NCI-H1092 (cell line): ENCODE measurements at places on chromosomes 7 and 10.
A peak's percentile ranks its signal among the peaks of the same experiment; 100 is the strongest.

DNA sequence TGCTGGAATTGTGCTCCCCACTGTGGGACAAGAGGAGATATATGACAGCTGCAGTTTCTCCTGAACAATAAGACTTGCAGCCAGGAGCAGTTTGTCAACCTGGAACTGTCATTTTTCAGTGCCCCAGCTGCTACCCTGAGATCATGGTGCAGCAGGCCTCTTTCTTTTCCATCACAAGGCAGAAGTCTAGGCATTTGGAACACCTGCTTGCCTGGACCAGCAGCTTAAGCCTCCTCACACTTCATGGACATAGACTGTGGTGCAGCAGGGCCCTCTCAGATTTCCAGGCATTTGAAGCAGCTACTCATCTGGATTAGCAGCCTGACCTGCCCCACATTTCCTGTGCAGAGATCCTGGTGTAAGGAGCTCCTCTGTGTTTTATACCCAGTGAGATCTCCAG lies 450.7 kb upstream of the TEX47 start:
- DNase-seq = no peak

GRCh38 chr10:43126759-43127424 lies 11.4 kb upstream of the CSGALNACT2 start:
- no peak for DNase-seq

DNA sequence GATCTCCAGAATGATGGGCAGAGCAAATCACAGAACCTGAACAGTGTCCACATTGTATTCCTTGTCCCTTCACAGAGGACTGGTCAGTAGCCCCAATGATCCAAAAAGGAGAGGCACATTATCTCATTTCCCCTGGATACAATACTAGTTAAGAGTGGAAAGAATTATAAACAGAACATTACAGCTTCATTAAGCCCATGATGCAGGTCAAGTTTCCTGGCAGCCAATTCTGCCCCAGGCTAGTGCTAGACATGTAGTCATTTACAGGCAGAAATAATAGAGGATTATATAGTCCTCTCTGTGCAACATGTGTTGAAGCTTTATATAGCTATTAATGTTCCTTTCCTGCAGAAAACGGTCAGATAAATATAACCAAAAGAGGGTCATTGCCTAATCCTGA lies 124.3 kb upstream of the WNT16 start:
- DNase-seq = no peak

- no peak for DNase-seq
These were observed 55.7 kb downstream of the YKT6 start for GRCh38 chr7:44256459-44256858.

GRCh38 chr7:40799493-40800403 lies 664.9 kb downstream of the SUGCT start:
- no peak for DNase-seq

DNA sequence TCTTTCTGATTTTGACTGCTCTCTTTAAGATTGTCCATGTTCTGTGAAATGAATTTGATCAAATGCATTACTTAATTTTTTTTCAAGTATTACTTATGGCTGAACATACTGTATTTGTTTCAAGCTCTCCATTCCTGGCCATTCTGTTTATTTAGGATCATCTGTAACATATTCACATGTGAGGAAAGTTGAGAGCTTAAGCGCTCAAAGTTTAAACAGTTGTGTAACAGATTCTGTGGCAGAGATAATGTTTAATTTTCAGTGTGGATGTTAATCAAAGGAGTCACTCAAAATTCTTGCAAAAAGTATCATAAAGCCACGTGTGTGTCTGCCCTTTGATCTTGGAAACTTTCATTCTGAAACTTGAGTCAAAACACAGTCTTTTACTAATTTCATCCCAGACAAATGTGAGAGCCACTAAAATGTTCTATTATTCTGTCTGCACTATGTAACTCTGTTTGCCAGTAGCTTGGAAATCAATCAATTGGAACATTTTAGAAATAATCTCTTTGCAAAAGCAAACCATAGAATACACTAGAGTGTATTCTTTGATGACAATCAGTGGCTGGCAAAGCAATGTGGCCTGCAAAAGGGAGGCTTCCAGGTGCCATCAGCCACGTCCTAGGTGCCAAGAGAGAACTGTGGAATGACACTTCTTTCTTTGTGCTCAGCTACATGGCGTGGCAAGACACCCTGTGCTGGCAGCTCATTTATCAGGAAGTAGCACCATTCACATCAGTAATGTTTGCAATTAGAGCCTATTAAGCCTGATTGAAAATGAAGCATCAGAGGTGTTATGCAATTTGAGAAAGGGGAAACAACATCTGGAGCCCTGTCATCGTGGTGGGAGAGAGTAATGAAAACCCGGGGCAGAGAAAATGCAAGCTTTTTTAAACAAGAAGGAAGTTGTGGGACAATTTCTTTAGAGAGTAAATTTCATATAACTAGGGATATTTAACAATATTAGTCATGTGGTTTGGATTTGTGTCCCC lies 40.9 kb downstream of the ARL5B start:
- no peak for DNase-seq

- no peak for DNase-seq
These were observed 79.1 kb downstream of the NEURL1 start for GRCh38 chr10:103572347-103573204.

DNA sequence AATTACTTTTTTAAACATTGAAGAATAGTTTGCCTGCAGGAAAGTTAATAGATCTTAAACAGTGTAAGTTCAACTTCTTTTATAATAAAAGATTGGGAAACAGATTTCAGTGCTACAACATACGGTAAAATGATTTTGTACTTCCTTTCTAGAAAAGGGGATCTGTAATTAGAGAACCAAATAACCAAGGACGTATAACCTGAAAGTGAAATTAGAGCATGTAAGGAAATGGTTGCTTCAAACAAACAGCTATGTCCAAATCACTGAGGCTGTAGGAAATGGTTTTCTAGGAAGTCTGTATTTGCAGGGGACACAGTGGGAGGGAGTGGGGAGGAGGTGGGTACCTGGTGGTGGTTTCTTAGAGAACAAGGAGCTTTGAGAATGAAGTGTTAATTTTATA lies 57.9 kb upstream of the EXOC6 start:
- DNase-seq = no peak

- DNase-seq = no peak
These were observed 54.1 kb downstream of the KCNMA1 start for GRCh38 chr10:77583527-77583926.

DNA sequence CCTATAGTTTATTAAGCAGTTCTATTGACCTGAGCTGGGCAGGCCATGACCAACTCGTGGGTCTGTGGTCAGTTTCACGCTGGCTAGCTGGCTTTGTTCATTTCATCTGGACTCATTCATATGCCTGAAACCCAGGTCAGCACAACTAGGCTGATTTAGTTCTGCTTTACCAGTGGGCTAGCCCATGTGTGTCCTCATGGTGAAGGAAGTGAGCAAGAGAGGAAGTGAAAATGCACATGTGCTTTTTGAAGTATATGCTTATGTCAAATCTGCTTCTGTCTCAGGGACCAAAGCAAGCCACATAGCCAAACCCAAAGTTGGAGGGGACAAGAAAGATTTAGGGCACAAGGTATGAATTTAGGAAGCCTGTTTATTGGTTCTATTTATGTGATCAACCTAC lies 154.5 kb downstream of the RNF133 start:
- no peak for DNase-seq

DNA sequence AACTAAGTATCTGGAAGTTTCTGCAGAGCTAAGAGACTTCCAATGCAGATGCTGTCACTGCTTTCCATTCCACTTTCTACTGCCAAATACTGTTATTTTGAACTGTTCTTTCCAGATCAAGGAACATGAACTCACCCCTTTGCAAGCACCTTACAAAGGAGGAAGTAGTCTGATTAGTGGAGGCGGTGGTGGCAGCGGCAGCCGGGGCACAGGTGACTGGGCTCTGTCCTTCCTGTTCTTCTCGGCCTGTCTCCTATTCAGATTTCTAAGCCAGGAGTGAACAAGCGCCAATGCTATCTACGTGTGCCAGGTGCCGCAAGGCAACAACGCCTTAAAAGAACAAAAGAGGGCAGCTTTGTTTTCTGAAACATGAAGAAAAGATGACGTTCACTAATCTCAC lies 44.9 kb downstream of the BEND7 start:
- no peak for DNase-seq

GRCh38 chr7:55533050-55533728 lies 39.1 kb downstream of the VOPP1 start:
- no peak for DNase-seq

DNA sequence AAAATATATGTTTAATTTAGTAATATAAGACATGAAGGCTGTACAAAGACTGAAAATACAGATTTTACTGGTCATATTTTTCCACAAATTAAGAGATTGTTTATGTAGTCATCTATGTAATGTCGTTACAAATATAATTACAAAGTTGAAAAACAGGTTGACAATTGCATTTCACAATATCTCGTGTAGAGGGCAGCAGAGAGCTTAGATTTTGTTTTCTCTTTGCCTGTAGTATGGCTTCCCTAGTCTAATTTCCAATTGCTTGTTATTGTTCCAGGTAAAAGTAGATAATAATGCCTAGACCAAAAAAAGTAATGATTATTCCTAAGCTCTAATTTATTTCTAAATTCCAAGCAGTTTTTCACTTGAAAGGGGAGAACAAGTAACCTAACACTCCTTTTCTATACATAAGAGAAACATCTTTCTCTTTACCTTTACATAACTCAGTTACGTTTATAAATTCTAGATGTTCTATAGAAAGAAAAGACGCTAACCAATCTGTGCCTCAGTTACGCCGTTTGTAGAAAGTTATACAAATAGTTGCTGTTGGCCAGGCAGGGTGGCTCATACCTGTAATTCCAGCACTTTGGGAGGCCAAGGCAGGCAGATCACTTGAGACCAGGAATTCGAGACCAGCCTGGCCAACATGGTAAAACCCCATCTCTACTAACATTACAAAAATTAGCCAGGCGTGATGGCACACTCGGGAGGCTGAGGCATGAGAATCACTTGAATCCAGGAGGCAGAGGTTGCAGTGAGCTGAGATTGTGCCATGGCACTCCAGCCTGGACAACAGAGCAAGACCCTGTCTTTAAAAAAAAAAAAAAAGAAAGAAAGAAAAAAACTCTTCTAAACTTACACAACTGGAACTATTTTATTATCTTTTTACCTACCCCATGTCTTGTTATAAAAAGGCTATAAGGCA lies 30.0 kb downstream of the NET1 start:
- DNase-seq = peak; percentile 19

DNA sequence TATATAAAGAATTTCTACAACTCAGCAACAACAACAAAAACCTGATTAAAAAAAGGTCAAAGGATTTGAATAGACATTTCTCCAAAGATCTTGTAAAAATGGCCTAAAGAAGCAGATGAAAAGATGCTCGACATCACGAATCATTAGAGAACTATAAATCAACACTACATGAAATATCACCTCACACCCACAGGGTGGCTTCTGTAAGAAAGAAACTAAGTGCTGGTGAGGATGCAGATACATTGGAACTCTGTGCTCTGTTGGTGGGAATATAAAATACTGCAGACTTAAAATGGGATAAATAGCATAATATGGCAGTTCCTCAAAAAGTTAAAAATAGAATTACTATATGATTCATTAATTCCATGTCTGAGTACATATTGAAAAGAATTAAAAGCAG lies 38.3 kb upstream of the CDCA7L start:
- DNase-seq = no peak

DNA sequence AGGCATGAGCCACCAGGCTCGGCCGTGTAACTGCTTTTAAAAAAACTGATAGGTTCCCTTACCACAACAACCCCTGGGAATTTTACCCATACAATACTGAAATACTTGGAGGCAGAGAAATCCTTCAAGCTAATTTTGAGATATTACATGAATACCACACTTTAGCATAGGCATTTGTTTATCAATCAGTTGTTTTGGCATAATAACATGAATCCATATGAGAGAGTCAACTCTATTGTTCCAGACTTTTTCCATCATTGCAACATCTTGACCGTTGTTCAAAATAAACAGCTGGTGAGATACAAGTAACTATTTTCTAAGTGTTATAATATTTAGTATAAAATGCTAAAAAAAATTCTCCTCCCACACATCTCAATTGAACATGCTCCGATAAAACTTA lies 36.8 kb downstream of the LAMB4 start:
- DNase-seq = no peak

DNA sequence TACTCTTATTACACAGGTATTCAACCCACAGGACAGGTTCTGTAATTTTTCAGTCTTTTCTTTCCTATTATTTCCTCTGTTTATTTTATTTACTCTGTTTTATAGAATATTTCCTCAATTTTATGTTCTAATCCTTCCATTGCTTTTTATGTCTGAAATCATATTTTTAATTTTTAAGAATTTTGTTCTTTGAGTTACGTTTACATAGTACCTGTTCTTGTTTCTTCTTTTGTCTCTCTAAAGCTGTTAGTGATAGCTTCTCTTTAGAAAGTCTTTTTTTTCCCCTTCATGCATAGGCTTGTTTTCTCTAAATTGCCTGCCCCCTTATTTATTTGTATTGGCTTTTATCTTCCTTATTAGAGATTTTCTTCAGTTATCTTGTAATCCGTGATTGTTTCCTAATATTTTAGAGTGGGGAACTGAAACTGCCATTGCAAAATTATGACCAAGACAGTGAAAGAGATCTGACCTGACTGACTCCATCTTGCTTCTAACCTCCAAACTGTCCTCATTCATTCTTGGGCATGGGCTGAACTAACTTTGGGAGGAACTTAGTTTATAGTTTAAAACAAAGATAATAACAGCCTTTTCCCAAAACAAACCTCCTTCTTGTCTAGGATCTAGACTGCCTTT lies 187.6 kb downstream of the PFKFB3 start:
- no peak for DNase-seq

DNA sequence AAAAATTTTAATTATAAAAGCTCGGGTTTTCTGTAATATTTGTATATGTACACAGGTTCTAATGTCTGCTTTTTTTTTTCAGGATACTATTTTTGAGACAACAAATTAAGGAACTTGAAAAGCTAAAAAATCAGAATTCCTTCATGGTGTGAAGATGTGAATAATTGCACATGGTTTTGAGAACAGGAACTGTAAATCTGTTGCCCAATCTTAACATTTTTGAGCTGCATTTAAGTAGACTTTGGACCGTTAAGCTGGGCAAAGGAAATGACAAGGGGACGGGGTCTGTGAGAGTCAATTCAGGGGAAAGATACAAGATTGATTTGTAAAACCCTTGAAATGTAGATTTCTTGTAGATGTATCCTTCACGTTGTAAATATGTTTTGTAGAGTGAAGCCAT lies 57.9 kb upstream of the BAMBI start:
- no peak for DNase-seq

DNA sequence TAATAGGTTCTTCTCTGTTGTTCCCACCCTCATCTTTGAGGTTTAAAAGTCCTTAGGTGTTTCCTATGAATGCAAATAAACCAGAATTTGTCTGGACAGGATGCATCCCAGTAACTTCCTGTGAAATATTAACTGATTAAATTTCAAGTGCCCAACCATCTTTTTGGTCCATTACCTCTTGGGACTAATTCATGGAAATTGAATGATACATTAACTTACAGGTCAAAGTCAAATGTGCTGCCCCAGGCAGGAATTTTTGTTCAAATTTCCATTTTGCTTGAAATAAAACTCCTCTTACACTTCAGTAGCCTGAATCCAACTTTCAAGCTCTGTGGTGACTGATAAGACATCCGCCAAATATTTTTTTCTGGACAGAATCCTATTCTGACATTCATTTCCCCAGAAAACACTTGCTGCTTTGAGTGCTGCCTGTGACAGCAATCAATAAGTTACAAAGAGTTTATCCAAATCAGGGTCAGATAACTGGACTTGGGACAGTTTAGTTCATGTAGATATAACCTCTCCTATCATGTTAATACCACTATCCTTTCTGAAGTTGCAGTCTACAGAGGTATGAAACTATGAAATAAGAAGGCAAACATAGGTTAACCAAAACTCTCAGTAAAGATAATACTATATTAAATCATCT lies 383.5 kb downstream of the POM121L12 start:
- DNase-seq = no peak
